ENCODE measurements at places on chromosomes 5 and 9.

- H3K27me3 ChIP-seq = no peaks in the 10 kb centered on the region
- H3K4me3 ChIP-seq = no peak overlapping the region
- H3K4me1 ChIP-seq = peaks cover 4% of the 10 kb centered on the region
- no peak overlapping the region for H3K27ac ChIP-seq
Observed at GRCh38 chr5:160230686-160231527, 1.6 kb downstream of the FABP6 start.

- no peaks in the 10 kb centered on the region for H3K27me3 ChIP-seq
- H3K4me1 ChIP-seq = peaks cover 61% of the 10 kb centered on the region
- no peak for DNase-seq
- peaks cover 11% of the 10 kb centered on the region for H3K36me3 ChIP-seq
Observed at GRCh38 chr5:72855821-72856220, 39.4 kb downstream of the TNPO1 start.

GRCh38 chr5:24621792-24622191 lies 23.0 kb downstream of the CDH10 start:
- no peak for DNase-seq
- H3K4me1 ChIP-seq = no peaks in the 10 kb centered on the region
- H3K4me3 ChIP-seq = no peak overlapping the region
- no peak overlapping the region for H3K27ac ChIP-seq
- no peaks in the 10 kb centered on the region for H3K27me3 ChIP-seq
- no peaks in the 10 kb centered on the region for H3K36me3 ChIP-seq

- DNase-seq = no peak
- no peaks in the 10 kb centered on the region for H3K27me3 ChIP-seq
- no peak overlapping the region for H3K4me3 ChIP-seq
Observed at GRCh38 chr9:14563902-14564624, 129.2 kb downstream of the ZDHHC21 start.

GRCh38 chr9:7258688-7259396 lies 501.1 kb downstream of the KDM4C start:
- no peak overlapping the region for H3K4me3 ChIP-seq
- no peaks in the 10 kb centered on the region for H3K36me3 ChIP-seq
- H3K27me3 ChIP-seq = no peaks in the 10 kb centered on the region
- no peak overlapping the region for H3K27ac ChIP-seq
- H3K4me1 ChIP-seq = no peaks in the 10 kb centered on the region

DNA sequence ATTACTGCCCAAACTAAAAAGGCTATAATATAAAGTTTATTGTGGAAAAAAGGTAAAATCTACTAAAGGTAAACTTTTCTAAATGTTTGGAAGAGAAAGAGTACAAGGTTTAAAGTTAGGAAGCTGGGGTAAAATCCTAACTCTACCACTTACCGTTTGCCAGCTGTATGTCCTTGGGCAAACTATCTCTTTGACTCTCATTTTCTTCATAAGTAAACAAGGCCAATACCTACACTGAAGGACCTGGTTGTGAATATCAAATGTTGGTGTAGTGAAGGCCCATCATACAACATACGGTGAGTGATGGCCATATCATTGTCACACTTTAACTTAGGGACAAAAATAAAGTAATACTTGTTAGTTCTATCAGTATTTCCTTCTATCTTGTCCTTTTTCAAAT lies 34.9 kb downstream of the ABHD17B start:
- DNase-seq = no peak
- H3K27me3 ChIP-seq = no peaks in the 10 kb centered on the region
- no peak overlapping the region for H3K4me3 ChIP-seq
- no peak overlapping the region for H3K27ac ChIP-seq
- H3K36me3 ChIP-seq = no peaks in the 10 kb centered on the region

DNA sequence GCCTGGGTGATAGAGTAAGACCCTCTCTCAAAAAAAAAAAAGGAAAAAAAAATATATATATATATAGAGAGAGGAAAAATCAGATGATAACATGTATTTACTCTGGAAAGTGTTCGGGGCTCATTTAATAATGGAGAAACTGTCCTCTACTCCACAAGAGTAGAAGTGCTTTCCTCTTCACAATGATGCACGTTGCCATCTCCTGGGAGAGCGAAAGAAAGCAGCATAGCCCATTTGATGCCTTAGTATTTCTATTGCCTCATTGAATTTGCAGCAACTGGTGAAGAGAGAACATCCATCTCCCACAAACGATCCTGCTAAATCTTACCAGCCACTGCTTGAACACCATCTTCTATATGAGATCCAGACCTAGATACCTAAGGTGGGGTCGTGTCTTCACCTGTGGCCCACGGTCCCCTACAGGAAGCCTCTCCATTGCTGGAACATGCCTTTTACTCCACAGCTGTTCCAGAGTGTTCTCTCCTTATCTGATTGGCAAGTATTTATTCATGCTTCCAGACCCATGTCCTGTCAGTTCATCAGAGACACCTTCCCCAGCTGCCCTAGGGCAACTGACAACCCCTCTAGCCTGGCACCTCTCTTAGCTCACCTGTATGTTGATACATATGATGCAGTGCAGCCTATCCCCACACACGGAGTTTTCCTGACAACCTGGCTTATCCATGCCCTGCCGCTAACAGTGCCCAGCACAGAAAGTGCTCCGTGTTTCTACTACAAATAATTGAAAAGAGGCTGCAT lies 115.3 kb downstream of the MARCHF11 start:
- peaks cover 4% of the 10 kb centered on the region for H3K27me3 ChIP-seq
- no peaks in the 10 kb centered on the region for H3K36me3 ChIP-seq
- H3K4me1 ChIP-seq = no peaks in the 10 kb centered on the region
- H3K4me3 ChIP-seq = no peak overlapping the region

DNA sequence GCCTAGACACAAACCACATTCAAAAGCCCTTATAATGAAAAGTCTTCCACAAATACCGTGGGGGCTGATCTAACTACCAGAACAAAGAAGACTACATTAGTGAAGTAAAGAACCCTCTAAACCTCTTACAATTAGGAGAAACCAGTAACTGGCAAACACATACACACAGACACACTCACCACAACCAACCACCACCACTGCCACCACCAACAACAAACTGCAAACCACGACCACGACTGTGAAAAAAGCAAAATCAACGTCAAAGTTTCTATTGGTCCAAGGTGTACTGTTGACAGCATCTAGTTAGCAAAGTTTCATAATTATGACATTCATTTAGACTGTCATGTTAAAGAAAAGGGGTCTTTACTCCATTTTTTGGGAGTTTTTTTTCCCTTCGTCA lies 2.7 kb downstream of the CDO1 start:
- H3K27ac ChIP-seq = no peak overlapping the region
- peaks cover 23% of the 10 kb centered on the region for H3K27me3 ChIP-seq
- no peaks in the 10 kb centered on the region for H3K36me3 ChIP-seq

DNA sequence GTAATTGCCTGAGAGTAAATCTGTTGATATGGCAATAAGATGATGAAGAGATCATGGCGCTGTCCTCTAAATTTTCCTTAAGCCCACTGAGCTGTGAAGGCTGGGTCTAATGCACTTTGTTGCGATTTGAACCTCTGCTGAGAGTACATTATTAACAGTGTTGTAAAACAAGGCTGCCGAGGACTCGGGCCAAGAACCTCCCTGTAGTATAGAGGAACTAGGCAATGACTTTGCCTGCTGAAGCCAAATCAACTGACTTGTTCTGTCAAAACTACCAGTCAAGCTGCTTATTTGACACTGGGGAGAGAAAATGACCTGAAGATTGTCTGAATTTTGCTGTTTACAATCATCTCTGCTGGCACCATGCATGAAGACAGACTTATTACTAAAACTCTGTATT lies 1154.7 kb downstream of the DTWD2 start:
- no peak for DNase-seq
- H3K4me3 ChIP-seq = no peak overlapping the region
- no peaks in the 10 kb centered on the region for H3K4me1 ChIP-seq
- no peaks in the 10 kb centered on the region for H3K27me3 ChIP-seq
- no peaks in the 10 kb centered on the region for H3K36me3 ChIP-seq

GRCh38 chr5:84378961-84379360 lies 5.7 kb downstream of the EDIL3 start:
- no peak overlapping the region for H3K4me3 ChIP-seq
- H3K27me3 ChIP-seq = no peaks in the 10 kb centered on the region
- DNase-seq = no peak
- H3K27ac ChIP-seq = no peak overlapping the region
- H3K36me3 ChIP-seq = no peaks in the 10 kb centered on the region
- peaks cover 13% of the 10 kb centered on the region for H3K4me1 ChIP-seq

GRCh38 chr9:78839252-78839651 lies 542.3 kb downstream of the PSAT1 start:
- no peak overlapping the region for H3K27ac ChIP-seq
- no peaks in the 10 kb centered on the region for H3K27me3 ChIP-seq
- no peaks in the 10 kb centered on the region for H3K36me3 ChIP-seq
- no peak overlapping the region for H3K4me3 ChIP-seq
- DNase-seq = no peak
- no peaks in the 10 kb centered on the region for H3K4me1 ChIP-seq

DNA sequence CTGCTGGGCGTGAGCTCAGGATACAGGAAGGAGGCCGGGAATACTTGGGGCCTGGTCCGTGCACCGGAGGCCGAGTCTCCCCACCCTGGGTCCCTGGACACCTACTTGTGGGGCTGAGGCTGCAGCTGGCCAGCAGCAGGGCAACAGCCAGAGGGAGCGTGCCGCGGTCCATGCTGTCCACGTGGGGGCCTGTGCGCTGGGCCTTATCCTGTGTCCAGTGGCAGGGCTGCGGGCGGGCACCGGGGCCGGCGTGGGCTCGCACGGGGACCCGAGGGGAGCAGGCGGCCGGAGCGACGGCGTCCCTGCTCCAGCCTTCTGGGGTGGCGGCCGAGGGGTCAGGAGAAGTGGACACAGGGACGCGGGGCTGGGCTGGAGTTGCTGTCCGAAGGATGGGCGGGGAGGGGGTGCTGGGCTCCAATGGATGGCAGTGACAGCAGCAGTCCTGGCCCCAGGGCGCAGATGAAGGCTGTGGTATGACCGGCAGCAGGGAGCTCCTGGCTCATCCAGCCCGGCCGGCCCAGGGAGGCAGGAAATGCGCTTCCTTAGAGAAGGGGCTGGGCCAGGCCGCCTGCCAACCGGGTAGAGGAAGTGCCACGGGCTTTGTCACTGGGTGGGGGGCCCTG lies at the start of gene ENG:
ENG (minus strand) TSS at position 475 of the 623 bp plus-strand sequence; CDS start at position 172, 303 bp downstream.
- peak within 1 kb of the TSS; percentile 81 for H3K4me3 ChIP-seq
- H3K36me3 ChIP-seq = peaks cover 20% of the 10 kb centered on the region

- no peaks in the 10 kb centered on the region for H3K27me3 ChIP-seq
- no peaks in the 10 kb centered on the region for H3K36me3 ChIP-seq
- H3K4me3 ChIP-seq = no peak overlapping the region
- no peaks in the 10 kb centered on the region for H3K4me1 ChIP-seq
Observed at GRCh38 chr5:167770461-167770860, 521.0 kb upstream of the WWC1 start.

DNA sequence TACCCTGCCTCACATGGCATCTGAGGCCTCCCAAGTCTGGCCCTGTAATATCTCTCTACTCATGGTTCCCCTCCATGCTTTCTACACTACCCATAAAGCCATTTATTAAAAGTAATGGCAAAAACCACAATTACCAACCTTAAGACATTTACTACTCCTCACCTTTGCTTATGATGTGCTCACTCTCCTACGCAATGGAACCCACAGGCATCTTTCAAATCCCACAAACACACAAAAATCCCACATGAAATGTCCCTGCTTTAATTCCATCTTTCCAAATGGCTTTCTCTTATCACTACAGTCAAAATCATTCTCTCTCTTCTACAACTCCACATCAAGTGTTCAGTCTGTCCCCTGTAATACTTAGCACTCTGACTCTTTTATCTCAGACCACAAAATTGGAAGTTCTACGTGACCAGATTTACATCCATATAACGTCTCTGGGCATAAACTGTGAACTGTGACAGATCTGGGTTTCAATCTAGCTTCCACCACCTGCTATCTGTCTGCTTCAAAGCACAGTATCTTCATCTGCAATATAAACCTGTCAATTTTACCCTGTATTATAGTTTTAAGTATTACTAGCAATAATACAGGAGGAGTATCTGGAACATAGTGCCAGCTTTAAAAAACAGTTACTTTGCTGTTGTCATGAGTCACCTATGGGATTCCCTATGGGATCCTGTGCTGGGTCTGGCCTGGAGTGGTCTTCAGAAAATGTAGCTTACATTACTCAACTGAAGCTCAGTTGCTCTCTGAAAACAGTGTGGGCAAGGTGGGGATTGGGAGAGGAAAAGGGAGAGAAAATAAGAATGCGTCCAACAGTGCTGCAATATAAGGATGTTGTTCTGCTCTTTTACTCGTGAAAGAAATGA lies 137.1 kb upstream of the TRIM32 start:
- H3K27ac ChIP-seq = no peak overlapping the region
- no peak for DNase-seq
- H3K4me1 ChIP-seq = no peaks in the 10 kb centered on the region
- H3K27me3 ChIP-seq = no peaks in the 10 kb centered on the region
- no peak overlapping the region for H3K4me3 ChIP-seq

- H3K27me3 ChIP-seq = no peaks in the 10 kb centered on the region
- no peaks in the 10 kb centered on the region for H3K36me3 ChIP-seq
- no peak overlapping the region for H3K27ac ChIP-seq
Observed at GRCh38 chr5:123125962-123126732, 37.1 kb downstream of the PRDM6 start.

- no peaks in the 10 kb centered on the region for H3K27me3 ChIP-seq
- no peaks in the 10 kb centered on the region for H3K36me3 ChIP-seq
- H3K4me3 ChIP-seq = no peak overlapping the region
- peak overlapping the region; percentile 83 for H3K27ac ChIP-seq
- no peak for DNase-seq
Observed at GRCh38 chr5:137564398-137564961, 65.4 kb upstream of the SPOCK1 start.

DNA sequence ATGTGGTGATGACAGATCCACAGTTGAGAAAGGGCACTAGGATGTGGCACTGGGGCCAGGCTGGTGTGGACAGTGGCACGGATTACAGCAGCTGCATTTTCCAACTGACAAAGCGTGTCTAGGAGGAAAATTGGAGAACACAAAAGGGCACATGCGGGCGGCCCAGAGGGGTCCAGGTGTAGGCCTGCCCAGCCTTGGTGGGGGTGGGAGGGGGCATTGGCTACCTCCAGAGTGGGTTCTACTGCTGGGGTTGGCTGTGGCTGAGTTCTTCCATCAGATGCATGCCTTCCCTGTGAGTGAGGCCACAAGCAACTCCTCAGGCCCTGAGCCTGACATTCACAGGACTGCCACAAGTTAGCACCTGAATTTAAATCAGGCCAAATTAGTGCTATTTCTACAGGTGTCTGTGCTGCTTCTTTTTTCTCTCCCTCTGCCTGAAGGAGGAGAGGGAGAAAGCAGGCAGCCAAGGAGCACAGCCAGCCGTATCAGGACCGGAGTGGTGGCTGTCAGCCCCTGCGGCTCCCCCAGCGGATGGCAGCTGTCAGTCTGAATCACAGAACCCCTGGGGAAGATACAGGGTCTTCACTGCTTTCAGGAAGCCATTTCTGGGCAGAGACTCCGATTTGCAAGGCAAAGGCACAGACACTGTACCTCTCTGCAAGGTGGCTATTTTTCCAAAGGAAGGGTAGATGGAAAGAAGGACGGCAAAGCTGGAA lies 464.2 kb downstream of the SPOCK1 start:
- H3K27ac ChIP-seq = no peak overlapping the region
- H3K36me3 ChIP-seq = no peaks in the 10 kb centered on the region
- H3K4me3 ChIP-seq = no peak overlapping the region

DNA sequence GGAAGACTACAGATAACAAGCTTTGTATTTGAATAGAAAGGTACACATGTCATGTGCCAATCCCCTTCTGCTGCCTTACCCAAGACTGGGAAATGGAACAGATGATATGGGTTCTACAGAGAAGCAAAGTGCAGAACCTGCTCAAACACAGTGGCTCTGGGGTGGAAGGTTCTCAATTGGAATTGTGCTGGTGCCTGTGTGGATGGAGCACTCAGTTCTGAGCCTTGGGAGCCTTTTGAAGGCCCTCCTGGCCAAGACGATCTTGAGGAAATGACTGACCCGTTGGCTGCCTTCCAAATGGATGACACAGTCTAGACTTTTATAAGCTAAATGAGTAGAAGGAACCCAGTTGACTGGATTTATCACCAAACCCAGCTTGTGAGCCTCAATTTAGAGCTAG lies 4.2 kb upstream of the PRSS3 start:
- H3K4me1 ChIP-seq = peaks cover 5% of the 10 kb centered on the region
- no peaks in the 10 kb centered on the region for H3K36me3 ChIP-seq
- no peak overlapping the region for H3K4me3 ChIP-seq
- no peaks in the 10 kb centered on the region for H3K27me3 ChIP-seq

All from endothelial cell of umbilical vein (primary cell).